ENCODE measurements at places on chromosomes 12 and 14.

DNA sequence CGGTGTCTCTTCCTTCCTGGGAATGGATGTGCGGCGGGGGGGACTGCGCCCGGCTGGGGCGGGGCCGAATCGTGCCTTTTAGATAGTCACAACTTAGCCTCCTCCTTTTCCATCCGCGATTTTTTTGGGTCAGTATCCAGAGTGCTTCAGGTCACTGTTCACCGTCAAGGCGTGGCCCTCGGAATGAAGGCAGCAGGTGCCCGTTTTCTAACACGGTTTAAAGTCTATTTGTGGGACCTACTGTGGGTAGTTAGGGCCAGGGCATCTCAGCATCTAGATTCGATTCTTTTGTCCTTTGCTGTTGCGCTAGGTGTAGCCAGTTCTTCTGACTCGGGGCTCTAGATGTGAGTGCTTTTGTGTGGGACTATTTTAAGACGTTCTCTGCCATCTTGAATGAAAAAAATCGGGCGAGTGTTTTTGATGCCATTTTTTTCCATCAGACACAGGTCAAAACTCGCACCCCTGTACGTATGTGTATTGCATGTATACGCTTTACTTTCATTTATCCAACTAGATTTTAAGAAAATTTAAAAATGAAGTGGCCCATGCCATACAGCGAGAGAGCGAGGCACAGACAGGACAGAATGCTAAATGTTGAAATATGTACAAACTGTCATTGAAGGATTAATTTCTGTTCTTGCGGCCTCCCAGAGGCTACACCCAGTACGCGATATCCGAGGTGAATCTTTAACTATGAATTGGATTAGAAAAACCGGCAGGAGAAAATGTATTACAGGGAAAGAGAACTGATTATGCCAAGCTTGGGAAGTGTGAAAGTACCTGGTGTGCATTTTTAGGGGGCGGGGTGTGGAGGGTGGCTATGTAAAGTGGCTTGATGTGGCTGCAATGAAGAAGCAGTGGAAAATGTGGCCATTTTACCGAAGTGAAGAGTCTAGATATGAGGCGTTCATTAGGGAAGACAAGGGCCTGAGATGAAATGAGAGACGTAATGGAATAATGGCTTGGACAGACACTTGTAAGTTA, 835 bp downstream of the VEZT start:
- DNase-seq, result peak; percentile 84

GRCh38 chr12:31234955-31235867, 90.7 kb downstream of the SINHCAF start:
- peak; percentile 80 for DNase-seq

DNA sequence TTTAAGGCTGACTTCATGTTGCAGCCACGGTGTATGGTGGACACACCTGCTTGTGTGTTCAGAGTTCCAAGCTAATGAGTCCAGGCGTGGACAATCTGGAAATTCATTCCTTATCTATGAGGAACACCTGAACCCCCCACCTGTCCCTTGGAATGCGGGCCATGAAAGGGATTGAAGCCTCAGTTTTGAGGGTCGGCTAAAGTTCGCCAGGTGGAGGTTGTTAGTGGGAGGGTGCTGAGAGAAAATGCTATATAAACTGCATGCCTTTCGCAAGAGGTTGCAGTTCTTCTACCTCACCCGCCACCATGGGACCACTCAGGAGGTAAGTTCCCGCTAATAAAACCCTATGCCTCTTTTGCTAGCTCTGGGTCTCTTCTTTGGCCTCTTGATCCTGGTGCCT, 348.0 kb downstream of the BCL11B start:
- no peak for DNase-seq

DNA sequence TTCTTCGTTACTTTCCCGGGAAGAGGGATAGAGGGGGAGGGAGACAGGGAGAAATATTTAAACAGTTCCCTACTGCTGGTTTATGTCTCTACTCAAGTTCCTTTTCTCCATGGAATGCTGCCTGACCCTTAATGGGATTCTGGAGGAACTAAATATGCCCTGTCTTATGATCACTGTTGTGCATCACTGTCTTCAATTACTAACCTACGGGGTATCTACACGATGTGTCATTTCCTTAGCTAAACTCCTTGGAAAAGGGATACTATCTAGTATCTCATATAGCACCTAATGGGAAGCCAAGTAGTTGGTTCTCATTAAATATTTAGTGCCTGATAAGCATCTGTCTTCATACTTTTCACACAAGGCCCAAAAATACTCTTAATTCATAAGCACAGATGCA, 37.5 kb upstream of the FBLN5 start:
- DNase-seq, result peak; percentile 13

DNA sequence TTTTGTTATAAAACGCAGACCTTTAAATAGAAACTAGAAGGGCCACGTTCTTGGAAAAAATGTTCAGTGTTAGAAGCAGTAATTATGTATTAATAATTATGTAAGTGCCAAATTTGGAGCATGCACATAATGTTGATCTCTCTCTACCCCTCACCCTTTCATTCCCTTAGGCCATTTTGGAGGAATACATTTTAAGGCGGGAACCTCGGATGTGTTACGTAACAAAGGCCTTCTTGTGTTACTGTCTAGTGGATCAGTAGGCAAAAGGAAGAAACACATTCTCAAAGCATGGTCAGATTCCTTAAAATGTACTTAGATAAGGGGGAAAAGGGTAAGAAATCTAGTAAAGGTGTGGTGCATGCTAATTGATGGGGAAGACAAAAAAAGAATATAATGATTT, 52.7 kb downstream of the RASSF3 start:
- no peak for DNase-seq

GRCh38 chr14:63147018-63147417, 57.2 kb upstream of the RHOJ start:
- no peak for DNase-seq

- DNase-seq, result no peak
Measured at GRCh38 chr12:31312431-31312830, 13.5 kb downstream of the SINHCAF start.

GRCh38 chr12:27733052-27733656, 22.5 kb downstream of the MRPS35 start:
- DNase-seq, result peak; percentile 56

GRCh38 chr12:46105735-46106134, 115.4 kb upstream of the SCAF11 start:
- no peak for DNase-seq

- no peak for DNase-seq
Measured at GRCh38 chr12:77549383-77550128, 281.1 kb upstream of the NAV3 start.

GRCh38 chr14:85619851-85620250, 89.9 kb downstream of the FLRT2 start:
- DNase-seq, result no peak

DNA sequence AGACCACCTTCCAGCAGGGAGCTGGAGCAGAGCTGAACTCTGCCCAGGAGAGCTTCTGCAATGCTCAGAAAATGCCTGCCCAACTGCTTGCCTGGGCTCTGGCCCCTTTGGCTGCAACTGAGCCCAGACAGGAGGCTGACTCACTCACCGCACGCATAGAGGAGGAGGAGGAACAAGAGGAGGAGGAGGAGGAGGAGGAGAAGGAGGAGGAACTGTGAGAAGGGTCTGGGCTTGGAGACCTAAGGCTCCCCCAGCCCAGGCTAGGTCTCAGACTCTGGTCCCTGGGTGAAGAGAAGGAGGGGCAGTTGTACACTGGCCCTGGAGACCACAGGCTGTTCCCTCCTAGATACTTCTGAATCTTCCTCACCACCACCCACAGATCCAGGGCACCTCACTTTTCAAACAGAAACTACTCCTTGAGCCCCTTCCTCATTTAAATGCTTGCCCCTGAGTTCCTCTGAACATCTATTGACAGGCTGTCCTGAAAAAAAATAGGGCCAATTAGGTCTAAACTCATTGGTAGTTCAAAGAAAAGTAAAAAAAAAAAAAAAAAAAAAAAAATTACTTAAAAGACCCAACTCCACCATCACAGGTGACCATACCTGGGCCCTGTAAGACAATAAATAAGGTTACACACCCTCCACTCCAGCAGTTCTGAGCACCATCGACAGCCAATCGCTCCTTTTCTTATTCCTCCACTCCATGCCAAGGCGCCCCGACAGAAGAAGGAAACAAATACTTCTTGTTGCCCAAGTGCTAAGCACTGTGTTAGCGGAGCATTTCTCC, 674 bp downstream of the VDR start:
- peak; percentile 82 for DNase-seq

DNA sequence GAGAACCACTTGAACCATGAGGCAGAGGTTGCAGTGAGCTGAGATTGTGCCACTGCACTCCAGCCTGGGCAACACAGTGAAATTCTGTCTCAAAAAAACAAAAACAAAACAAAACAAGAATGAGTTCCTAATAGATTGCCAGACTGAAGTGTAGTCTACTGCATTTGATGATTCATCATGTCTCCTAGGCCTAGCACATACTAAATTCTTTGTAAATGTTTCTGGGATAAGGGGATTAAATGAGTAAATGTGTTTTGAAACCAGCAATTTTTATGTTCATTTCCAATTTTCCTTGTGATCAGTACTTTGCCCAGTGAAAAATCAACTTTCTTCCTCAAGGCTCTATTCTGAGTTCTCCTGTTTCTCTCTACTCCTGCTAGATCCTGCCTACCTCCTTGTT, 2.9 kb upstream of the DYRK2 start:
- DNase-seq, result peak; percentile 58

DNA sequence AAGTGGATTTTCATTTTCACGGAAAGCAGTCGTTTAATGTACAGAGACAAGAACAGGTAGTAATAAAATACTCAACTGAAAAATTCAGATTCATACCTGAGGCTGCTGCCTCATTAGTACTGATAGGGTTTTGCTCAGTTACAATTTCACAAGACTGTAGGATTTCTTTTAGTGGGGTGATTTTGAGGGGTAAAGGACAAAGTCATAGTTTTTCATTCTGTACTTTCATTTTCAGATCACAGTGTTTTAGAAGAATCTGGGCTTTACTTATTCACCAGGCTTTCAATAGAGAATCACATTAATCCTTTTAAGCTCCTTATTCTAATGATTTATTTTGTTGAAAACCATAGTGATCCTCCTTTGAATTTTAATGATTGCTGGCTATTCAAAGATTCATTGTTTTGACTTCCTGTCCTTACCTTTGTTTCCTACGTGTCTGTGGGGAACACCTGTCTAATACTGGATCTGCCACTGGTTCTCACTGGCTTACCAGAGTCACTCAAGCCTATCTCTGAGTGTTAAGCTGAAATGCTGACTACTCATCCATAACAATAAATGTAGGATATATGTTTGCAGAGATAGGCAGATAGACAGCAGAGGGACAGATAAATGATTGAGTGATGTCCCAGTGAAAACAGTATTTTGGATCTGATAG, 243.8 kb upstream of the NPAS3 start:
- no peak for DNase-seq

- DNase-seq, result no peak
Measured at GRCh38 chr12:42298887-42299286, 27.0 kb downstream of the ZCRB1 start.

GRCh38 chr12:12249216-12250050, 17.4 kb downstream of the LRP6 start:
- DNase-seq, result no peak

- DNase-seq, result no peak
Measured at GRCh38 chr12:111428728-111429175, 23.0 kb downstream of the SH2B3 start.

DNA sequence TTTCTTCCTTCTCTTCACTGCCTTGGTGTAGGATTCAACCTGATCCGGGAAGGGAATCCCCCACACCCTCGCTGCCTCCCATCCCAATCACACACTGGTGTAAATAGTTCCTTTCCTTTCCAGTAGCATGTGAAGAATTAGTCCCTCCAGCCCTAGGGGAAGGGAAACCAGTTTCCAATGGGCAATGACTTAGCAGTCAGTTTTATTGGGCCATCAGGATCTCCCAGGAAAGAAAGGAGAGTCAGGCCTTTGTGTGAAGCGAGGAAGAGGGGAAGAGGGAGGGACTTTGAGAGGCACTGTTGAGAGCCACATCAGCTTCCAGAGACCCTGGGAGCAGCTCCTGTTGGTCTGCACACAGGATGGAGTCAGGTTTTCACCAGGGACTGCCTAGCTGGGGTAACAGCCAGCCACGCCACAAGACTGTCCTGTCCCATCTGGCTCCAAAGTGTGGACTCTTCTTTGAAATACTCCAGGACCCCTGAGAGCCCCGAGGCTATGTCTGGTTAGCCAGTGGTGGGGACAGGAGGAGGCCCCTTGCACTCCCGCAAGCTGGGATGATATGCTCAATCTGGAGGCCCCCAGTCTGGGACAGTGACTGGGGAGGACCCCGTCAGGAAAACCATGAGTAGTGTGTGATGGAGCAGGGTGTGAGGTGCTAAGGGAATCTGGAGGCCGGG, 27.9 kb downstream of the MOAP1 start:
- DNase-seq, result no peak

GRCh38 chr12:66423266-66423665, 121.0 kb downstream of the HELB start:
- DNase-seq, result no peak

GRCh38 chr12:68080577-68080976, 79.0 kb downstream of the IFNG start:
- no peak for DNase-seq

GRCh38 chr14:100434911-100435438, 111.8 kb downstream of the SLC25A47 start:
- DNase-seq, result no peak

Measured in AG20443 (cell line).